Thoracic aorta (tissue), 2 donors: ENCODE measurements at places on chromosomes 5 and 9.
A peak's percentile ranks its signal among the peaks of the same experiment; 100 is the strongest.

DNA sequence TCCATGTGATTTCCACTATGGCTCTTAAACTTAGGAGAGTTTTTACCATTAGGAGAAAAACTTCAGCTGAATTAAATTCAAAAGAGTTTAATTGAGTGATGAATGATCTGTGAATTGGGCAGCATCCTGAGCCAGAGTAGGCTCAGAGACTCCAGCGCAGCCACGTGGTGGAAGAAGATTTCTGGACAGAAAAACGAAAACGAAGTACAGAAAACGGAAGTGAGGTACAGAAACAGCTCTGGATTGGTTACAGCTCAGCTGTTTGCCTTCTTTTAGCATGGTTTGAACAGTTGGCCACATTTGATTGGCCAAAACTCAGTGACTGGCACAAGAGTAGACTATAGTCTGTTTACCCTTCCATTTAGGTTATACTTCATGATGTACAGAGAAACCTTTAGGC is 69.2 kb upstream of the PLPP1 start:
- no peak for DNase-seq

GRCh38 chr5:57338068-57338867 is 144.3 kb downstream of the ACTBL2 start:
- no peak for DNase-seq

GRCh38 chr5:141306630-141307029 is 2.8 kb upstream of the SLC25A2 start:
- DNase-seq, result no peak

GRCh38 chr5:78109891-78110324 is 184.6 kb downstream of the AP3B1 start:
- DNase-seq, result no peak

- no peak for DNase-seq
These were observed 6.9 kb downstream of the RGMB start for GRCh38 chr5:98780390-98780789.

GRCh38 chr5:32936329-32936728 is 225.2 kb downstream of the NPR3 start:
- no peak for DNase-seq

- no peak for DNase-seq
These were observed 17.1 kb upstream of the TOR1B start for GRCh38 chr9:129785866-129786265.

DNA sequence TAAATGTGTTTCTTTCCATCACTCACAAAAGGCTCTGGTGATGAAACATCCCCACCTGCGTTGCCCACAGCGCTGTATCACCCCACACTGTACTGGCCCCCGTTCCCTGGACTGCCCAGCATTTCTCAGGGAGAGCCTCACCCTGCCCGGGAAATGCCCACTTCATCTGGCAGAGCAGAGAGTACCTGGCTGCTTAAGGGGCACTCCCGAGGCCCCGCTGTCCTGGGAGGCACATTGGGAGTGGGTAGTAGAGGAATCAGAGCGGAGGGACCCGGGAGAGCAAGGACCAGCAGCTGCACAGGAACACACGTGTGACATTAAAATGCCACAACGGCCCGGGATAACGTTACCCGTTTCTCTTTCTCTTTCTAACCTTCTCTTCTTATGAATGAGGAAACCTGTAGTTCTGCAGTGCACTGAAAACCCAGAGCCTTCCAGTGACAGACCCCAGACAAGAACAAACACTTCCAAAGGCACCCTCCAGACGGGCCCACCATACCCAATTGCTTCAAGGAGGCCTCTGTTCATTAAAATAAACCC is 110.0 kb downstream of the ROR2 start:
- no peak for DNase-seq

GRCh38 chr9:113624721-113625120 is 161.2 kb downstream of the RGS3 start:
- DNase-seq, result no peak

DNA sequence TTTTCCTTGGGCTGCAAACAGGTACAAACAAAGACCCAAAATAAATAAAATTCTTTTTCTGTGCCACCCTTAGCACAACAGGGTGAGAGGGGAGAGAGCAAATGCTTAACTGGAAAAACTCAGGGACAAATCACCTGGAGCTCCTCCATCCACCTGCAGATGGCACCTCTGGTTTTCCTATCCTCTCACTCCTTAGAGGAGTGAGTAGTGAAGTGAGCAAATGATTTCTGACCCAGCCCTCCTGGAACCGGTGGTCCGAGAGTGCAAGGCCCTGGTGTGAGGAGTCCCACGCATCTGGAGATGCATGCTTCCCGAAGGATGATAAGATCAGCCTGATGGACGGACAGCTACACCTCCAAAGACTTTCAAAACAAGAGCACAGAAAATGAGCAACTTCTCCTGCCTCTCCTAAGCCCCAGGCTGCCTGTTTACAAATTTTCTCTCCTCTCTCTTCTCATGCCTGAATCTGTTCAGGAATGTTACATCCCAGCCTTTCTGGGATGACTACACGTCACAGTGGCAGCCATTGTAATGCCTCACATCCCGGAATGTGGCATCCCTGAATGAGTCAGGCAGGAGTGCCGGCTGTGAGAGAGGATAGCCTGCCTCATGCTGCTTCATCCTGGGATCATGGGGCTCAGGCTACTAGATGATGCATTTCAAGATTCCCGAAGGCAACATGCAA is 86.4 kb downstream of the ADRB2 start:
- no peak for DNase-seq

- no peak for DNase-seq
These were observed 601.3 kb downstream of the NR2F1-AS1 start for GRCh38 chr5:92979716-92980115.

- DNase-seq, result no peak
These were observed 4.1 kb downstream of the NR6A1 start for GRCh38 chr9:124766815-124767554.

DNA sequence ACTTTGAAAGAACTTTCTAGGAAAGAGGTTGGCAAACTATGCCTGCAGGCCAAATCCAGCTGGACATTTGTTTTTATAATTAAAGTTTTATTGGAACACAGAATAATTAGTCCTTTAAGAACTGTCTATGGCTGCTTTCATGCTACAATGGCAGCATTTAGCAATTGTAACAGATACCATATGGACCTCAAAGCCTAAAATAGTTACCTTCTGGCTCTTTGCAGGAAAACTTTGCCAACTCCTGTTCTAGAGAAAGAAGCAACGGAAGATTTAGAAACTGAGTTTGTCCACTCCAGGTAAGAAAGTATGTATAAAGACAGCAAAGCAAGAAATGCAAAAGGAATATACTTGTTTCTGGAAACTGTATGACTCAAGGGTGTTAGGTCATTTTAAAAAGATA is 281.7 kb upstream of the TRPM3 start:
- no peak for DNase-seq

GRCh38 chr5:103360475-103360874 is 101.9 kb downstream of the MACIR start:
- no peak for DNase-seq

- DNase-seq, result no peak
These were observed 18.1 kb downstream of the OTP start for GRCh38 chr5:77620405-77620804.

DNA sequence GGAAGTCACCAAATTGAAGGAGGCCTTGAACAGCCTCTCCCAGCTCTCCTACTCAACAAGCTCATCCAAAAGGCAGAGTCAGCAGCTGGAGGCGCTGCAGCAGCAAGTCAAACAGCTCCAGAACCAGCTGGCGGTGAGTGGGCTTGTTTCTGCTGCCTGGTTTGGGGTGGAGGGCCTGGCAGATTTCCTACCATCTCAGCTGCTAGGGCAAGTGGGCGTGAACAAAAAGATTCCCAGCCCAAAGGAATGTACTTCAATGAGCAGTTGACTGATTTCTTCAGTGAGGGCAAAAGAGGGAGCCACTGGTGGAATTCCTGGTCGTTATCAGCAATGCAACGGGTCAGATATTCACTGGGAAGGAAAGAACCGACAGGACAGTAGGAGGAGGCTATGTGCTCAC is 12.6 kb upstream of the TTC23L start:
- no peak for DNase-seq

GRCh38 chr9:114184071-114184470 is 28.7 kb downstream of the COL27A1 start:
- DNase-seq, result no peak

- DNase-seq, result no peak
These were observed 564.7 kb downstream of the PDE4D start for GRCh38 chr5:59328709-59329296.

- no peak for DNase-seq
These were observed 40.0 kb downstream of the FANCC start for GRCh38 chr9:95277509-95277908.

DNA sequence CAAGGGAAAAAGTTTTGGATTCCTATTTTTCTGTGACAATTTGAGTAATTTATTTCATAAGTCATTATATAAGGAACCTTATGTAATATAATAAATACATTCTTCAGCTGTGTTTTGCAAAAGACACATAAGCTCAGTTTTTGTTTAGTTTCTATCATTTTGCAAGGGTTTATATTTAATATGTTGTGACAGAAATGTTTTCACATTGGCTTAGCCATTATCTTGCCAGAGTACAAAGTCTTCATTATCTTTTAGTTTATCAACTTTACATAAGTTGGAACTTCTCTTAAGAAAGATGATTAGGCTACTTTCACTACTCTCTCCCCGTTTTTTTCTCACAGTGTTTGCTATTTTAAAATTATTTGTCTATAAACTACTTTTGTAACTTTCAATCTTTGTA is 54.8 kb downstream of the ERCC6L2 start:
- no peak for DNase-seq

DNA sequence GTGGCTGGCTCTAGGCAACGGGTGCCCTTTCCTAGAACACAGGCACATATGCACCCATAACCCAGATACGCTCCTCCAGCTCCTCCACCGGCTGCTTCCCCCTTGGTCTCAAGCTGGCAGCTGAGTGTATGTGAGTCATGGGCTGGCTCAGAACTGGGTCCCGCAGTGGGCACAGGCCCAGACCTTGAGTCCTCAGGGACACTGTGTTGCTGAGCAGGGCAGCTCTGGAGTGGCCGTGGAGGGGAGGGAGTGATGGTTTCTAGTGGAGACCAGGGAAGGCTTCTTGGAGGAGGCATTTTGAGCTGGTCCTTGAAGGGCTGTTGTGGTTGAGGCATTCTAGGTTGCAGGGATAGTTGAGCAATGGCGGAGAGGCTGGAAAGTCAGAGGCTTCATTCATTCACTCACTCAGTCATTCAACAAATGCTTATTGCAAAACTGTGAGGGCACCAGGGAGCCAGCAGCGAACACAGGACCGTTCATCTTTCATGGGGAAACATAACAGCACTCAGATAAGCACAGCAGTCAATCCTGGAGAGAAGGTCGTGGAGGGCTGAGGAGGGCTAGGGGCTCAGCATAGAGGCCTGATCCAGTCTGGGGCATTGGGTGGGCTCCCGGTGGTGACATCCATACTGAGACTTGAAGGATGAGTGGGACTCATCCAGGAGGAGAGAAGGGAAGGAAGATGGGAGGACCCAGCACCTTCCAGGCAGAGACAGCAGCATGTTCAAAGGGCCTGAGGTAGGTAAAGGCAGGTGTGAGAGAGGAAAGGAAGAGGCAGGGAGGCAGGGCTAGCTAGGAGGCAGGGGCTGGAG is 2.4 kb downstream of the BBLN start:
- peak; percentile 39 for DNase-seq

- DNase-seq, result no peak
These were observed 439.3 kb upstream of the CTNND2 start for GRCh38 chr5:12343558-12343957.

- DNase-seq, result no peak
These were observed 131.2 kb upstream of the MAP3K1 start for GRCh38 chr5:56684159-56684558.

DNA sequence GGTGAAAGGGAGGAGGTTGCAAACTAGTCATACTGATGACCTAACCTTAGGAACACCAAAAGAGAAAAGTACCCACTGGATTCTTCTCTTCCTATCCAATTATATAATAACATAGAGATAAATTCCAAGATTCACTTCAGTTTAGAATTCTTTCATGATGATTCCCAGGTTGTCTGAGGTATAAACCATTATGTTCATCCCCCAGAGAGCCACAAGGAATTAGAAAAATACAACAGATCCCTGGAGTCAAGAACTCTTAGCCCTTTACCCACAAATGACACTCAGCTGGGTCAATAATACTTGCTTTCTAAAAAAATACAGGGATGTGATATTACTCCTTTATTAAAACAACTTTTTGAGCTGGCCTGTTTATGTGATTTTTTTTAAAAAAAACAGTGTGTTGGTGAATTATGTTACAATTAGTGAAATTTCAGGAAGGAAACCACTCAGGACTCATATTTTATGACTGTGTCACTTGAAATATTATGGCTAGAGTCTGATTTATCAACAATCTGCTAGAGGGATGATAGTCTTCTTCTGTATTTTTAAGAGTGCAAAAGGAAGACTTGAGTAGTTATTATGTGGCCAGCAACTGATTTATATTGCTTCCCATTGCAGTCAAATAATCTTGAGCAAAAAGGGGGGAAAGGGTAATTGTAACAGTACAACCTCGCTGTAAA is 338.2 kb downstream of the NFIB start:
- no peak for DNase-seq

DNA sequence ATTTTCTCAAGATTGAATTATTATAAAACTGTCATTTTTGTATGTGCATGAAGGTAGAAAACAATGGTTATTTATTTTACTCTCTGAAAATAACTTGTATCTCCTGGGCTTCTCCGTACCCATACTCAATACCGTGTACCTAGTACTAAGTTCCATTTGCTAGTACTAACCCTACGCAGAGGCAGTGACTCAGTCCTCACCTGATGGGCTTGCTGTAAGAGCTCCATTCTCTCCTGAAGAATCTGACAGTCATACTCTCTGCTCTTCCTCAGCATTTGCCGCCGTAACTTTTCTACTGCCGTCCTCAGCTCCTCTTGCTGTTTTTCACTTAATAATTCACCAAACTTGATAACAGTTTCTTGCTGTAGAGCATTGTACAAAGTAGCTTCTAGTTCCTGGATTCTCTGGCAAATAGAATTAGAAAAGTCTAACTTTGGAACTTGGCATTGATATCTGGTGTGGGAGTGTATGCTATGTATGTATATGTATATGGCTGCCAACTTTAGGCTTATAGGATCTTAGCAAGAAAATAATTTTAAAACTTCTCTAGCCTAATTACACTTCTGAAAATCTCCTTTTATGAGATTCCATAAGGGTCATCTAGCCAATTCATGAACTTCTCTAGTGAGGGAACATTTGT is 108.0 kb upstream of the DPYSL3 start:
- no peak for DNase-seq

GRCh38 chr9:94181408-94182181 is 77.5 kb upstream of the ZNF169 start:
- no peak for DNase-seq

- DNase-seq, result no peak
These were observed 38.6 kb downstream of the MRPS27 start for GRCh38 chr5:72281430-72281763.

GRCh38 chr5:168693297-168693696 is 114.1 kb upstream of the PANK3 start:
- DNase-seq, result no peak

GRCh38 chr9:115540091-115540490 is 422.1 kb upstream of the TNC start:
- DNase-seq, result no peak

DNA sequence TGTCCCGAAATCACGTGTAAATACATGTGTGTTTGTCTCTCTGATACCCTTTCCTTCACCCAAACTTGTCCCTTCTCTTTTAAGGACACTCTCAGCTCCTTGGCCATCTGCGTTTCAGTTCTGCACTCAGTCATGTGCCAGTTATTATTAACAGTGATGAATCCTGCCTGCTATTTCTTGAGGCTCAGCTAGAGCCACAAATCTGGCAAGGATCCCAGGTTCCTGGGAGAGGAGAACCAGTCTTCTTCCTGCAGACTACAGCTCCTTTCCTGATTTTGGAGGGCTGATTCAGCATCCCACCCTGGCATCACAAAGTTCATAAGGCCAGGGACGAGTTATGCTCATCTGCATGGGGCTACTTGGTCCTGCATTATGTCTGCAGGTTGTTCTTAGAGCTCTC is 5.6 kb downstream of the MAMDC2 start:
- peak; percentile 71 for DNase-seq
